ENCODE measurements at places on chromosomes 12 and 14. TPM values are rescaled to one million over a fixed set of nuclear protein-coding genes. Genes with fewer than 3 reads are reported as not detected.

The EPYC gene
- total RNA-seq: not detected

The LYZ gene
- total RNA-seq: not detected

The LALBA gene
- total RNA-seq: not detected

The HOXC6 gene
- total RNA-seq: 6.0 TPM

The TMCC3 gene
- 19.4 TPM for total RNA-seq

The PAH gene
- total RNA-seq: 0.52 TPM

The TSHR gene
- 0.50 TPM for total RNA-seq

The DNAI7 gene
- not detected for total RNA-seq

The PRPH gene
- not detected for total RNA-seq

The ABCC9 gene
- 1.7 TPM for total RNA-seq

The PLEKHG7 gene
- total RNA-seq: 0.17 TPM

The RBM23 gene
- total RNA-seq: 127 TPM

The WSCD2 gene
- total RNA-seq: not detected

The TAS2R42 gene
- not detected for total RNA-seq

The SLC7A8 gene
- total RNA-seq: under 0.01 TPM

The CD27 gene
- total RNA-seq: not detected

- no peak for DNase-seq
Observed at GRCh38 chr12:47891356-47891755, 13.4 kb downstream of the VDR start.

GRCh38 chr14:103118663-103119404, 4.4 kb upstream of the TNFAIP2 start:
- no peak for DNase-seq

- no peak for DNase-seq
Observed at GRCh38 chr14:44529026-44529425, 21.9 kb upstream of the FSCB start.

DNA sequence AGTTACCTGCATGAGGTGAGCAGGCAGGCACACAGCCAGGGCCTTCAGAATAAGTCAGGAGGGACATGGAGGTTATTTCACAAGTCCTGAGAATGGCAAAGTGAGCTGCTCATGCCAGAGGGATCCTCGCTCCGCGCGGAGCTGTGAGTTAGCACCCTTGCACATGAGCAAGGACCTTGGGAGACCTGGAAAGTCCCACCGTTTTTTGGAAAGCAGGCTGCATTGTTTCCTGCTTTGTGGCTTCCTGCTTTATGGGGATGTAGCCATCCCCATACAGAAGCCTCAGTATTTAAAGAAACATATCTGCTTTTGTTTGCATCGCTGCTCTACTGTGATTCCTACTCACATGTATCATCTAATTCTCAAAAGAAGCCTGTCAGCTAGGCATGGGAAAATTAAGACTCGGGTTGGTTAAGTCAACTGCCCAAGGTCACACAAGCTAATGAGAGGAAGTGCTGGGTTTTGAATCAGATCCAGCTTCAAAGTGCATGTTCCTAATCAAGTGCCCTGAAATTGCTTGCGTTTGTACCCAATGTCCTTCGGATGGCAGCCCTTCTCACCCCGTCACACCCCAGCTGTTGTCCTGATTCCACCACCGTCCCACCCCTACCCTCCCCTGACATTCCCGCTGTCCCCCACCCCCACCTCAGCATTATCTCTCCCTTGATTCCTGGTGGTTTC, 106.2 kb downstream of the CRACR2A start:
- peak; percentile 2 for DNase-seq

DNA sequence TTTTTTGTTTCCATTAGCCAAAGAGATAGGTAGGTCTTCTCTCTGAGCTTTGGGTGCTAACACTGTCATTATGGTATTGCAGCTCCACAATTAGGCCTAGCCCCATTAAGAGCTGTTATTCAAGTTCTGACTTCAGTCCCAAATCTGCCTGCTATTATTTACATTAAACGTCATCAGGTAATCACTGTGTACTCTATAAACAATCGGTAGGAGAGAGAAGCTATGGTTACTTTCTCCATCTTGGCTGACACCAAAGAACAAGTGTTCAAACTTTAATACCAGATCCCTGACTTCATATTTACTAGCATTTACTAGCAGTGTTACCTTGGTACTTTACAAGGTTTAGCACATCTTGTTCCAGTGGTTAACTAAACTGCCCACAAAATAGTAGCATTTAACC, 305.1 kb upstream of the GARIN2 start:
- DNase-seq: no peak

GRCh38 chr14:70811050-70811449, 1.7 kb upstream of the MAP3K9 start:
- DNase-seq: no peak

DNA sequence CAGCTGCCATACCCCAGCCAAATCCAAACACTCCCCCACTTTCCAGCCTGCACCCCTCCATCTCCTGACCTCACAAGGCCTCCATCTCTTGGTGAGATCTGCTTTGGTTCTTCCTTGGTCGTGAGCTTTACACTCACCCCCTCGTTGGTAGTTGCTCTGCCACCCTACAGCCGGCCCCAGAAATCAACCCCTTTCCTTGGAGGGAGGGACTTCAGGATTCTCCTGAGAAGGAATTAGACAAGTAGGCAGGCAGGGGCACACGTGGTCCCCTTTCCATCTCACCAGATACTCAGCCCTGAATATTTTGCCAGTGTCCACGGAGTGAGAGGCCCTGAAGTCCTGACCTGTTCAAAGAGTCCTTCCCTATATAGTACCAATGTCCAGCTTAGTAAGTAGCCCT, 120.0 kb upstream of the PWP1 start:
- no peak for DNase-seq

DNA sequence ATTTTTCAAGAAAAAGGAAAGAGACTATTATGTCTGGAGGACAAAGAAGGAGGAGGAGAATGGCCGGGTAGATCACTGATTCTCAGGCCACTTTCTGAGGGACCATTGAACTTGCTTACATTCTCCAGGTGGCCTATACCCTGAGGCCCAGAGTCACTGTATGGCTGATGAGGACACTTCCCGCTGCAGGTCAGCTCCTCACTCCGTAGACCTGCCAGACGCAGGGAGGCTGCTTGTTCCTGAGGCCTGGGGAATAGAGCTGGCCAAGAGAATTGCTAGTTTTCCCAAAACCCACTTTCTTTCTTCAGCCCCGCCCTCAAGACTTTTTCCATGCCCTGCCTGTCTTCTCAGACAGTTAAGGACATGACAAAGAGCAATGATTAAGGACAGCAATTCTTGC, 510.5 kb upstream of the TBX3 start:
- DNase-seq: no peak

DNA sequence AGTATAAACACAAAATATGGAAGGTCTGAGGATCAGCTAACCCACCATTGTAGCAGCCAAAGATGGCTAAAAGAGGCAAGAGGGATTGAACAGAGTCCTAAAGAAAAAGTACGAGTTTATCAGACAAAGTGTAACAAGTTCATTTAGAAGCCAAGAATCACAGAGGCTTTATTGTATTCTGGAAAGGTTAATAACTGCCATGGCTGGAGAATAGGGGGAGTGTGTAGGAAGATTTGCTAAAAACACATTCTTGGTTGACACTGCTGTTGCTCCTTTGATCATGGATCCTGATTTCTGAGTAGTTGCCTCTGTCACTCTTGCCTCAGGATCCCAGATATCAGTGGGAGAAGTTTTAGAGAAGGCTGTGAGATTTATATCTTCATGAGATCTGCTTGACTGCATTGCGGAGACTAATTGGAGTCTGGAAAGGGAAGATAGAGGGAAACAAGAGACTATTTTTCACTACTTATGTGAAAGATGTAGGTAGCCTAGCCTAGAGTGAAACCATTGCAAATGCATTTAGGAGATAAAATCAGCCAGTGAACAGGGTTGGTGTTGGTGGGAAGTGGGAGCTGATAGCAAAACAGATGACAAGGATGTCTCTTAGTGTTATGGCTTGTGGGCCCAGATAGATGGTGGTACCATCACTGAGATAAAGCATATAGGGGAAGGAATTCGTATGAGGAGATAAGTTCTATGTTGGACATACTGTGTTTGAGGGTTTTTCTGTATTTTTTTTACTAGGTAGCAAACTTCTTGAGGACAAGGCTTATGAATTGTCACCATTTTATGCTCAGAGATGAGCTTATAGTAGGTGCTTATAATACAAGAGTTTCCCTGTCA, 402.9 kb upstream of the PDE3A start:
- DNase-seq: no peak

- DNase-seq: no peak
Observed at GRCh38 chr14:105492031-105492970, 1.3 kb downstream of the TEDC1 start.

DNA sequence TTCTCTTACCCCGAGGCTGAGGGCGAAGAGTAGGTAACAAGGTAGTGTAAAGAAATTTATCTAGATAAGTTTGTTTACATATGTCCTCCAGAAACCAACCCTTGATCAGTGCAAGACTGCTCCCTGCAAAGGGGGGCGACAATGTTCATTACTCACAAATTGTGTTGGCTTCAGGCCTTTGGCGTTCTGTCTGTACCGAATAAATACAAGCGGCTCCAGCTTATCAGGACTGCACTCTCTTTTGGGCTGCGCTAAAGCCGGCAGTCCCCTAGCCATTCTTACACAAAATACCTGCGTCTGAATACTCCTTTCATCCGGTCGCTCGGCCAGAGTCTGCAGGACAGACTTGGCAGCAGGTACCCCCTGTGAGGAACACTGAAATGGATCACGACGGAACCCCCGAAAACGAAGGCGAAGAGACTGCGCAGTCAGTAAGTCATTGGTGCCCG, 116.4 kb downstream of the PPHLN1 start:
- DNase-seq: no peak

GRCh38 chr14:95316821-95317220, 2.9 kb downstream of the CLMN start:
- DNase-seq: no peak

- DNase-seq: peak; percentile 51
Observed at GRCh38 chr14:22882529-22883172, 371 bp upstream of the REM2 start.

DNA sequence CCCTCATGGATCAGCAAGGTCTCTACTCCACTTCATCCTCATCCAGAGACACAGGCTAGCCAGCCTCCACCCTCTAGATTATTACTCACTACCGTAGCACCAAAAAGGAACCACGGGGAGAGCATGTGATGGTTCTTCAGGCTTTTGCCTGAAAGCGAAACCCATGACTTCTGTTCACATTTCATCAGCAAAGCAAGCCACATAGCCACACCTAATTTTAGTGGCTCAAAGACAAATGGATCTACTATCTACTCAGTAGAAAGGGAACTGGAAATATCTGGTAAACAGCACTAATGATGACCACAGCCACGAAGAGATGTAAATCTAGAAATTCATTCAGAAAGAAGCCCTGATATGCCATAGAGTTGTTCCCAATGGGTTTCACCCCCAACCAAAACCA, 51.4 kb downstream of the VCPKMT start:
- DNase-seq: no peak

DNA sequence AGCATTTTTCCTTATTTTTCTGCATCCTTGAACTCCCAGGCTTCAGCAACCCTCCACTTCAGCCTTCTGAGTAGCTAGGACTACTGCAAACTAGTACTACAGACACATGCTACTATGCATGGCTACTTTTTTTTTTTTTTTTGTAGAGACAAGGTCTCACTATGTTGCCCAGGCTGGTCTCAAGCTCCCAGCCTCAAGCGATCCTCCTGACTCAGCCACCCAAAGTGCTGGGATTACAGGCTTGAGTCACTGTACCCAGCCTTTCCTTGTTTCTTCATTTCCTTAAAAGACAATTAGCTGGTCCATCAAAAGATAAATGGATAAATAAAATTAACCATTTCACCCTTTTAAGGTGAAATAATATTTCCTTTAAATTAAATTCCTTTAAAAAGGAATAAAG, 205.8 kb downstream of the SPTSSA start:
- no peak for DNase-seq

- DNase-seq: peak; percentile 87
Observed at GRCh38 chr14:53881161-53881871, 75.3 kb downstream of the BMP4 start.

- DNase-seq: no peak
Observed at GRCh38 chr12:9387450-9387849, 179.3 kb upstream of the PZP start.

- no peak for DNase-seq
Observed at GRCh38 chr14:72610096-72610830, 283.6 kb downstream of the DPF3 start.

GRCh38 chr14:50015716-50016115, 100.7 kb downstream of the VCPKMT start:
- no peak for DNase-seq

- DNase-seq: peak; percentile 39
Observed at GRCh38 chr12:124032265-124032886, 59.4 kb downstream of the ZNF664 start.

GRCh38 chr14:67837011-67837624, 17.5 kb downstream of the RAD51B start:
- DNase-seq: peak; percentile 79

DNA sequence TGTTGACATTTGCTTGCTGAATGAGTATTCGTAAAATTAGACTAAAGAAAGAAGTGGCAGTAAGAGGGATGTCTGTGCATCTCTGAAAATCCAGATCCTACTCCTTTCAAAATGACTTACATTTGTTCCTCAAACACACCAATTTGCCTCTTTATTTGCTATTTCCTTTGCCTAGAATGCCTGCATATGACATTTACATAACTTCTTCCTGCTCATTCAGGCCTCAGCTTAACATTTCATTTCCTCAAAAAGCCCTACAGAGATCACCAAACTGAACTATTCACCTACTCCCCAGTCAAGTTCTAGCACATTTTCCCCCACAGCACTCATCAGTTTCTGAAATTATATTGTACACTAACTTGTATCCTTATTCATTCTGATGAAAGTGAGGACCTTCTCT, 907.2 kb downstream of the LRFN5 start:
- DNase-seq: no peak

- DNase-seq: peak; percentile 76
Observed at GRCh38 chr12:93237235-93237915, 140.3 kb upstream of the NUDT4 start.

DNA sequence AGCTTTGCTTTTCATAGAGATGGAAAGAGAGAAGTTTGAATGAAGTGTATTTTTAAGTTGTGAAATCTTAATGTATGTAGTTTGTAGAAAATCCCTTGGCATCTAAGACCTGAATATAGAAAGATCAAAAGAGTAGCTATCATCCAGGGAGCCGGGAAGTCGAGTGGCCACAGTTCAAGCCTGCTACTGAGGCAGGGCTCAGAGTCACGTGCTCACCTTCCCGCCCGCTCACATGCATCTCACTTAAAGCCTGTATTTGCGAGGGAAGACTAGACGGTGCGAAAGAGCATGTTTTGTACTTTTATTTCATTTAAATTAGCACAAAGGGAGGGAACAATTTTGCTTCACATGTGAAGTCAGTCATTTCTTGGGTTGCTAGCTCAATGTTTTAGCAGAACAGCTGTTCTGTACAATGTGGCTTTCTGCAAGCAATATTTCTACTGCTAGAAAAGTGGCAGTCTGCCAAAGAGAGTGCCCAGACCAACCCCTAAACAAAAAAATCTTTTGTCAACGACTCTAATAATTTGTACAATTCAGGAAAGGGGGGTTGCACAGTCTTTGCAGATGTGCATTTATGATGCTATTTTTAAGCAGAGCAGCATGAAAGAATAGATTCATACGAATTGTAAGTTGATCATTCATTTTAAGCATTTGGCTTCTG, 290.7 kb downstream of the NPAS3 start:
- no peak for DNase-seq

GRCh38 chr12:47407463-47408129, 298.2 kb downstream of the RPAP3 start:
- DNase-seq: no peak

- DNase-seq: no peak
Observed at GRCh38 chr14:99304208-99304607, 32.2 kb upstream of the BCL11B start.

- DNase-seq: no peak
Observed at GRCh38 chr12:102468261-102468915, 12.0 kb downstream of the IGF1 start.

Data from renal cortical epithelial cell (primary cell).